Vein endothelial cell (primary cell): ENCODE measurements at places on chromosomes 3 and 15. TPM values are rescaled to one million over a fixed set of nuclear protein-coding genes. Genes with fewer than 3 reads are reported as not detected.

Gene SLC4A7
- 72.5 and 140 TPM in 2 replicates for total RNA-seq

Gene MB21D2
- total RNA-seq: 4.6 TPM in 2 replicates

Gene CCDC54
- total RNA-seq: not detected in 2 replicates

Gene ACKR2
- not detected in 2 replicates for total RNA-seq

Gene GNAT1
- total RNA-seq: not detected in 2 replicates

Gene OIP5
- total RNA-seq: 4.2 and 6.8 TPM in 2 replicates

Gene CSPG4
- 0.19 and 0.33 TPM in 2 replicates for total RNA-seq

Gene OTOL1
- not detected in 2 replicates for total RNA-seq

Gene A4GNT
- total RNA-seq: not detected in 2 replicates
